NCI-H774 (cell line): ENCODE measurements at places on chromosomes 3 and 15.

- DNase-seq = no peak
These were observed 186.6 kb upstream of the MANF start for GRCh38 chr3:51198477-51198876.

DNA sequence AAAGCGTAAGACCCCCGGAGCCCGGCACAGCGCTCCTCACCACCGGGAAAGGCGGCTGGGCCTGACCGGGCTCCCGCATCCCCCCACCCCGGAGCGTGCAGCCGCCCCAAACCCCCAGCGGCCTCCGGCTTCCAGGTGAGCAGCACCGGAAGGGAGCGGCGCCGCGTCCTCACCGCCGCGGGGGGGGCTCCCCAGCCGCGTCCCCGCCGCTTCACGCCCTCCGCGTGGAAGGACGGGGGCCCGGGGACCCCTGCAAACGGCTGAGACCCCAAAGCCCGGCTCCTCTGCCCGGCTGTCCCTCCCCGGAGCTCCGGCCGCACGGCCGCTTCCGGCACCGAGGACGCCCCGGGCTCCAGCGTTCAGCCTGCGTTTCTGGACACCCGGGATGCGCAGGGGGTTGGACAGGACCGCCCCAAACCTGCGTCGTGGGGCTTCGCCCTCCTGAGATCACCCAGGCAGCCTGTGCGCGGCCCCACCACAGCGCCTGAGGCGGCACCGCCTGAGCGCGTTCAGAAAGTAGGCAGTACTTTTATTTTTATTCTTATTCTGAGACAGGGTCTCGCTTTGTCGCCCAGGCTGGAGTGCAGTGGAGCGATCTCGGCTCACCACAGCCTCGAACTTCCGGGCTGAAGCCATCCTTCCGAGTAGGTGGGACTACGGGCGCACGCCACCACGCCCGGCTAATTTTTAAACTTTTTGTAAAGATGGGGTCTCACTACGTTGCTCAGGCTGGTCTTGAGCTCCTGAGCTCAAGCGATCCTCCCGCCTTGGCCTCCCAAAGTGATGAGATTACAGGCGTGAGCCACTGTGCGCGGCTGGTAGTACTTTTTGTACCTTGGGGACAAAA lies 51.6 kb upstream of the BLM start:
- peak; percentile 55 for DNase-seq

DNA sequence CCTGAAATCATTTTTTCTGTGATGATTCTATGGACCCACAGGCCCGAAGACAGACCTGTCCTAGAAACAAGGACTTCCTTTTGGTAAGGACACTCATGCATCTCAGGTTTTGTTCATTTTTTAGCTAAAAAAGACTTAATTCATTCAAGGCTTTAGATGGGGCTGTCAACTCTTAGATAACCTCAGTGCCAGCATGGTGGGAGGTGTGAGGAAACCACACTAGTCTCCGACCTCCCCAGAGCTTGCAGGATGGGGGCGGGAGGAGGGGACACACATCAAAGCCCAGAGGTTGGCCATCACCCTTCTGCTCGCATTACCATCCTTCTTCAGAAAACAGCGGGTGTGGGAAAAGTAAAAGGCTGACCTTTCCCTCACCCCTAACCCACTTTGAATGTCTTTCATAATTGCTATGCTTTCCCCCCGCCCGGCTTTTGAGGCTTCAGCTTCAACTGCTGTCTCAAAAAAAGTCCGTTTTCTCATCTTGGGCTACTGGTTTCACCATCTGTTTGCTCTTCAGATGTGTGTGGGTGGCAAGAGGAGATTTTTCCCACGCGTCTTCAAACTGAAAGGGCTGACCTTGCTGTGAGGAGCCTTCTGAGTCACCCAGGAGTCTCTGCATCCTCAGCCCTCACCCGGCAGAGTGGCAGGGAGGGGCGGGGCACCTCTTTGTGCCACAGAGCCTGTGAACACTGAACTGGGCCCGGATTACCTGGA lies 27.6 kb upstream of the CXCR6 start:
- no peak for DNase-seq

GRCh38 chr3:27322634-27323033 lies 46.5 kb downstream of the NEK10 start:
- DNase-seq = no peak

GRCh38 chr3:135452881-135453280 lies 512.6 kb upstream of the PPP2R3A start:
- DNase-seq = no peak

- DNase-seq = no peak
These were observed 39.3 kb upstream of the ARL8B start for GRCh38 chr3:5082789-5083115.
